Mammary epithelial cell (primary cell): ENCODE measurements at places on chromosomes 11 and 22.

DNA sequence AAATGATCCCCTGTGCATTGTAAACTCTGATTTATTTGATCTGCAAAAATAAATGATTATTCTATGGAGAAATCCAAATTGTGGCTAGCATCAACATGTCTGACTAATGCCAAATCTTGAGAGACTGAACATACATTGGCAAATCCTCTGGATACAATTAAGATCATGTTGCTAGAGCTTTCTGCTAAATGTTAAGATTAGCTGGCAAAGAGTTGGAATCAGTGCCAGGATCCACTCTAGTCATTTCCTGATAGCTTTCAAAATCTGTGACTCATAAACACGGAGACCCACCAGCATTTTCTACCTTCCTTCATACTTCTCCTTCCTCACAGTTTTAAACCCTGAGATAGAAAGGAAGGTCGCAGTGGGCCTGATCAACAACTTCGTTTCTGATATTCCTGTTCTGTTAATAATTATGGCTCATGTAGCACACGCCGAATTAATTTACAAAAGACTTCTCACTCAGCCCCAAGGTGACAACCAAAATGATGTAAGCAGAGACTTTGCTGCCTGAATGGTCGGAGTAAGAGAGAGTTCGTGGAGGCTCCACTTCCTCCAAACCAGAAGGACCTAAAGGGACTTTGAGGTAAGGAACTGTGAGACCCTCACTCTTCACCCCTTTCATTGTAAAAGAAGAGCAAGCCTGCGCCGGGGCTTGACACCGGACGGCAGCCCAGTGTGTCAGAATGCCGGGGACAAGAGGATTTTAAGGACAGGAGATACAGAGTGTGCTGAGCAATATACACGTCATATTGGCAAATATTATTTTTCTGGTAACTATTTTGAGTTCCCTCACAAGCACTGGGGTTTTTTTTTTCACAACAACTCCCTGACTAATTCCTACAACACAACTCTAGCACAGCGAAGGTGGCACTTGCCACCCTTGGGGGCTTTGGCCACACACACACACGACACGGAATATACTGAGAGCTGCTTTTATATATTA is 42.0 kb downstream of the SERPINH1 start:
- DNase-seq, result peak; percentile 67

GRCh38 chr11:910044-910588 is 494 bp downstream of the CHID1 start:
- no peak for DNase-seq

GRCh38 chr11:4184163-4184916 is 89.7 kb downstream of the RRM1 start:
- no peak for DNase-seq

GRCh38 chr22:47401976-47402770 is 639.7 kb downstream of the TBC1D22A start:
- no peak for DNase-seq

DNA sequence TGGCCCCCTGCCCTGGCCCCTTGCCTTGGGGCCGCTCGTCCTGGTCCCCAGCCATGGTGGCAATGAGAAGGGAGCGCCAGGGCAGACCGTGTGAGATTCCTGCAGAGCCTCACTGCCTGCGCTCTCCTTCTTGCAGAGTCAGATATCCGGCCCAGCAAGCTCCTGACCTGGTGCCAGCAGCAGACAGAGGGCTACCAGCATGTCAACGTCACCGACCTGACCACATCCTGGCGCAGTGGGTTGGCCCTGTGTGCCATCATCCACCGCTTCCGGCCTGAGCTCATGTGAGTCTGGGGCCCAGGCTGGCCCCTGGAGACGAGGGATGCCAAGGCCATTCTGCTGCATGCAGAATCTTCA is 114.1 kb downstream of the MICAL2 start:
- DNase-seq, result peak; percentile 87

GRCh38 chr11:85875505-85875904 is 20.3 kb downstream of the CCDC83 start:
- peak; percentile 52 for DNase-seq

GRCh38 chr11:73164803-73165540 is 22.9 kb upstream of the FCHSD2 start:
- DNase-seq, result no peak

DNA sequence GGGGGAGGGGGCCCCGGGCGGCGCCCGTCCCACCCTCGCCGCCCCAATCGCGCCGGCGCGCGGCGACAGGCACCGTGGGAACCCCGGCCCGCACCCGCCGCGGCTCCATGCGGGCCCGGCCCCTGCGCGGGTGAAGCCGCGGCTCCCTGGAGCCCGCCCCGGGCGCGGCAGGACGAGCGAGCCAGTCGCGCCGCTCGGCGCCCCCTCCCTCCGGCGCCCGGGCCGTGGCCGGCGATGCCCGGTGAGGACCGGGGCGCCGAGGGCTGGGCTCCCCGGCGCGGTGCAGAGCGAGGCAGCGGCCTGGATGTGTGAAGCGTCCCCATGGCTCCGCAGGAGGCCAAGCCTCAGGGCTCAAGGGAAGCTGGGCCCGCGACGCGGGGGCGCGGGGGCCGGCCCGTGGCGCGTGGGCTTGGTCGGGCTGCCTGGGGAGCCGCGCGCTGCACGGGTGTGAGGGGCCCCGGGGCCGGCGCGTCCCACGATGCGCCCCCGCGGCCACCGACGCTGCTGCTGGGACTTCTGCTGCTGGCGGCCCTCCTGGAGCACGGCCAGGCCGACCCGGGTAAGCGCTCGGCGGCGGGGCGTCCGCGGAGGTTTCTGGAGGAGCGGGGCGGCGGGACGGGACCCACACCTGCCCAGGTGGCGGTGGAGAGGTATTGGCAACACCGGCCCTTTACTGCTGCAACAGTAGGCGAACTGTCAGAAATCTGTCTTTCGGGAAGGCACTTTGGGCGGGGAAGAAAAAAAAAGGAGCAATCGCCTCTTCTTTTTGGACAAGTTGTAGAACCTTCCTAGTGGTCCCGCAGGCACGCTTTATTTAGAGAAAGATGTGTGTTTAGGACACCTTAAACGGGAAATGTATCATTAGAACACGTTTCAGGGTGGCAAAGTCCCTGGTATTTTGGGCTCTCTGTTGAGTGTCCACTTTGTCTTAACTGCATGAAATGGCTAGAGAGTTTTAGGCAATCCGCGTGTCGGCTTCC is 119.4 kb downstream of the HIPK3 start:
- DNase-seq, result peak; percentile 33

- no peak for DNase-seq
Measured at GRCh38 chr11:119473226-119473625, 50.3 kb upstream of the THY1 start.

- DNase-seq, result no peak
Measured at GRCh38 chr11:2827256-2827655, 58.3 kb downstream of the CDKN1C start.

- no peak for DNase-seq
Measured at GRCh38 chr11:92311616-92312449, 87.2 kb downstream of the FAT3 start.

GRCh38 chr11:58616594-58616993 is 5.9 kb upstream of the CNTF start:
- DNase-seq, result peak; percentile 69
